Body of pancreas (tissue), 4 donors: ENCODE measurements at places on chromosomes 16 and 17. TPM values are rescaled to one million over a fixed set of nuclear protein-coding genes. Genes with fewer than 3 reads are reported as not detected.

The TMEM204 gene
- 23.6 TPM for total RNA-seq

The EPX gene
- not detected for total RNA-seq

DNA sequence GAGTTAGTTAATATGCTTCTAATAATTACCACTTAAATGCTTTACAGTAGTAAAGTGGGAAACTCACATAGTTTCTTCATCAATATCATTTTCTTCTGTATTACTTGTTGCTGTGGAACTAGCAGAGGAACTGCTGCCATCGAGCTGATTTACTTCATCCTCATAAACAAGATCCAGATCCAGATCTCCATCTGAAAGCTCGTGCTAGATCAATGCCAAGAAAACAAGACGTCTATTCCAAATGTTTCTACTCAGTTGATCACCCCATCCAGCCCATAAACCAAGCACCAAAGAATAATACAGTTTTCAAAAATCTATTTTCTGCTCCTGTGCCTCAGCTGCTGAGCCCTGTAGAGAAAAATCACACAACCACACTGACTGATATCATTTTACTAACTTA lies 59.1 kb downstream of the TRIM37 start:
- no peak for DNase-seq

- no peak for DNase-seq
These were observed 29.9 kb downstream of the MAP3K3 start for GRCh38 chr17:63652106-63652505.

DNA sequence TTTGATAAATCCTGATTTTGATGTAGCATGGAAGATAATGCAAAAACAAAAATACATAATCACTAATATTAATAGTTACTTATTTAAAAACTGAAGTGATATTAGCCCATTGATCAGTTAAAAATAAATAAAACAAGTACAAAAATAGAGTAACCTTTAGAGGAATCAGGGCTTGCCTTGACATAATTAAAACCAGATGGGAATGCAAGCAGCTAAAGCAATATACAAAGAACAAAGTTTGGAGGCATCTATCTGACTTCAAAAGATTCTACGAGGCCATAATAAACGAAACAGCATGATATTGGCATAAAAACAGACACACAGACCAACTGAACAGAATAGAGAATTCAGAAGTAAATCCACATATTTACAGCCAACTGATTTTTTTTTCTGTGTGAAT lies 15.0 kb upstream of the HEATR3 start:
- DNase-seq, result no peak

DNA sequence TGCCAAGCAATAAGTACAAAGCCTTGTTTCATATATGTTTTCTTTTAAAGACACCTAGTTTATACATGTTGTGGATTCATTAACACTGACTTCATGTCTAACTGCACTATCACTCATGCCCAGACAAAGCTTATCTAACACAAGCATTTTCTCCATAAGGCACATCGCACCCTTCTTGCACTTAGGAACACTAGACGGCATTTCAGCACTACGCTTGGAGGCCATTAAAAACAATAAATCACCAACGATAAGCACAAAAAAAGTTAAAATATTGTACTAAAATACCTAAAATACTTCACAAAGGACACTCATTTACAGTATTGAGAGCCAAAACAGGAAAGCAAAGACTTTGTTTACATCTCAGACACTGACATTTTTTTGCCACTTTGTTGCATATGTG lies 39.0 kb upstream of the TEKT3 start:
- no peak for DNase-seq

DNA sequence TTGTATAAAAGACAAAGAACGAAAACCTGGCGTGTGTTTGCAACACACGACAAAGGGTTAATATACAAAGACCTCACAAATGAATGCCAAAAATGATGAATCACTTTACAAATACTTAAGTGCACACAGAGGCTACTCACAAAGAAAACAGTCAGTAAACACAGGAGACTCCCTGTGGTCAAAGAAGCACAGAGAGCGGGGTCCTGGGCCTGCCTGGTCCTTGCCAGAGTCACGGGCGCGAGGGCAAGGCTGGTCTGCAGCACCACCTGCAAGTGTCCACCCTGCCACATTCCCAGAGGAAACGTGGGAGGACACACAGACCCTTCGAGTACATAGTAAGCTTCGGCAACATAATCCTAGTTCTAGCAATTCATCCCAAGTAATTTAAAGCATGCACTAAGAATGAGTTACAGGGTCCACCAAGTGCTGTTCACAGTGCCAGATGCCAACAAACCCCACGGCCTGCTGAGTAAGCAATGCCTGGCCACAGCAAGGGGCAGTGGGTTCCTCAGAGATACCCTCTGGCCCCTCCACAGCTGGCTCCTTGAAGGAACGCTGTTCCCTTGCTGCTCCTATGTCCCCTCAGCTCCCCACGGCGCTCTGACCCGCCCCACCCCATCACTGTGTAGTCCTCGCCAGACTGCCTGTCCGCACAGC lies 24.6 kb upstream of the FAAP100 start:
- DNase-seq, result no peak

DNA sequence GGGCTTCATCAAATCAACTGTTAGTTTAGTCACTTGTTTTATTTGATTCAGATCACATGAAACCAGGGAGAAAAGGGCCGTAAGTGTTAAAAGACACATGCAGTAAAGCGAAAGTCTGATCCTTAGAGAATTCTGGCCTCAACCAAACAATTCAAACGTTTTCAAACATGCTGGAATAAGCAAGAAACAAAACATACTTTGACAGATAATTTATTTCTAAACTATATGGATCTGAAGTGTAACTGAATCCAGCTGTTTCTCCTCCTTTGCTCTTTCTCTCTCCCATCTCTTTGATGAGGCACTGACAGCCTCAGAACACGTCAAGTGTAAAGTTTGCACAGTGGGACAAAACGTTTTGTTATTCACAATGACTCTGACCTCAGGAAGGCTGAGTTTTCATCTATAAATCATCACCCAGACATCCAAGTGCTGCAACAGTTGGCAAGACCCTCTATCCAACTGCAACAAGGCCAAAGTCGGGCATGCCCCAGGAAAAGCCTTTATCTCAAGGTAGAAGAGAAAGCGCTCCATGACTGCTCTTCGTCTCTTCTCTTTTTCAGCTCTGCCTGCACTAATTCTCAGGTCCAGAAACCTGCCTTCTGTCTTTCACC lies 267.1 kb upstream of the MYOCD start:
- DNase-seq, result no peak

GRCh38 chr17:2863204-2863603 lies 67.0 kb downstream of the RAP1GAP2 start:
- peak; percentile 62 for DNase-seq
